ENCODE measurements at places on chromosomes 3 and 15.

GRCh38 chr15:31345606-31346366 is 19.2 kb downstream of the KLF13 start:
- DNase-seq = no peak

DNA sequence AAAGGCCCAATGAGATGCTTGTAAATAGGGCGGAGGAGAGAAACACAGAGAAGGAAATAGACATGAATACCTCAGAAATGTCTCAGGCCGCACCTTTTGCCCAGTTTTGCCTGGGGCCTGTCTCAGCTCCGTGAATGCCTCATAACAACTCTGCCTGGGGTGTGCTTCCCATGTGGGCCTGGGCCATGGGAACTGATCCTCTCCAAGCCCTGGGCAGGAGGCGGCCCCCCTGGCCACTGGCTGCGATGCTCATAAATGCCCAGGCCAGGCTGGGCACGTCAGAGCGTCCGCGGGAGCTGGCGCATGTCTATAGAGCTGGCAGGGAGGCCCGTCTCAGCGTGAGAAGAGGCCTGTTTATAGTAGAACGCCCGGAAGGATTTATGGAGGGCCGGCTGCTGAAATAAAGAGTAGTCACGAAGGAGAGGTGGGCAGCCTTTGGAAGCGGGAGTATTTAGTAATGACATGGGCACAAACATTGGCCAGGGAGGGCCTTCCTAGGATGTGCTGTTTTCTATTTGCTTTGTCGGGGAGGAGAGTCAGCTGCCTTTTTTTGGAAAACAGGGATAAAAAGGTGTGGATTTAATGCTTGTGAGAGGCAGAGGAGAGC is 85.9 kb upstream of the IGF1R start:
- no peak for DNase-seq

- no peak for DNase-seq
These were observed 28.4 kb downstream of the SH3GL3 start for GRCh38 chr15:83475551-83475950.

- DNase-seq = no peak
These were observed 100.7 kb downstream of the FBN1 start for GRCh38 chr15:48544778-48545177.
